Skin of body (tissue), 3 donors: ENCODE measurements at places on chromosomes 16 and 17. TPM values are rescaled to one million over a fixed set of nuclear protein-coding genes. Genes with fewer than 3 reads are reported as not detected.

IL34 gene
- 10.2 TPM for total RNA-seq

SDR42E2 gene
- total RNA-seq = not detected

KRTAP3-2 gene
- 2.3 TPM for total RNA-seq

TBC1D28 gene
- total RNA-seq = not detected

MGAT5B gene
- 0.69 TPM for total RNA-seq

CLEC18C gene
- not detected for total RNA-seq
